ENCODE measurements at places on chromosomes 13 and 19. TPM values are rescaled to one million over a fixed set of nuclear protein-coding genes. Genes with fewer than 3 reads are reported as not detected.

GRCh38 chr13:91747186-91747585 is 348.8 kb downstream of the GPC5 start:
- no peak overlapping the region for H3K27ac ChIP-seq
- no peaks in the 10 kb centered on the region for H3K4me1 ChIP-seq
- H3K4me3 ChIP-seq, result no peak overlapping the region

- H3K27me3 ChIP-seq, result no peaks in the 10 kb centered on the region
- H3K36me3 ChIP-seq, result no peaks in the 10 kb centered on the region
- DNase-seq, result no peak
These were observed 1306.0 kb upstream of the SLC10A2 start for GRCh38 chr13:104372095-104372655.

DNA sequence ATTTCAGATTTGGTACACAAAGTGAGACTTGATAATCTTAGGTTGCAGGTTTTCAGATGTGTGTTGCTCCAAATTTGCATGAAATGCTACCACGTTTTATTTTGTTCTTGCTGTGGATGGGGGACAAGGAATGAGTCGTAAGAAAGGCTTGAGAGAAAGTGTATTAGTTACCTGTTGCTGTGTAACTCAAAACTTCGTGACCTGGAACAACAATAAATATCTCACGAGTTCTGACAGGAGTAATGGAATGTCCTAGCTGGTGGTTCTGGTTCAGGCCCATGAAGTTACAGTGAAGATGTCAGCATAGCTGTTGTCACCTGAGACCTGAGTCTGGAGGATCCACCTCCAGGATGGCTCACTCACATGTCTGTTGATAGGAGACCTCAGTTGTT is 1.2 kb downstream of the ZNF8 start:
- peak overlapping the region; percentile 95 for H3K4me3 ChIP-seq
- no peaks in the 10 kb centered on the region for H3K27me3 ChIP-seq
- peaks cover 7% of the 10 kb centered on the region for H3K4me1 ChIP-seq
- DNase-seq, result no peak

GRCh38 chr19:10631874-10632273 is 6.5 kb downstream of the SLC44A2 start:
- DNase-seq, result no peak
- no peaks in the 10 kb centered on the region for H3K27me3 ChIP-seq
- no peak overlapping the region for H3K27ac ChIP-seq
- H3K4me3 ChIP-seq, result no peak overlapping the region

DNA sequence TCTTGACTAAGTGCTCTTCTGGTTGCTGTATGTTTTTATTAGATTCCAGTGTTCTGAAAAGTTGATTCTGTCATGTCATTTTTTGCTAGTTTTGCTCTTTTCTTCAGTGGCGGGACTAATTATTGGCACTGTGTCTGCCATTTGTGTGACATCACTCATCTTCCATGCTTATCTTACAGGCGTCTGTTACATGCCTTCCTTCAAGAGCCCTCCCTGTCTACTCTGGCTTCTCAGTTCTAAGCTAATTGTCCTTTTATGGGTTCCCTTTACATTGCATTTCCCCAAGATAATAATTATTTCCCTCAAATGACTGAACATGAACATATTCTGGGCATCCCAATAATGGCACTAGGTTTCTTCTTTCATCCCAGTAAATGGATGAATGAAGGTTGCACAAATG is 459.1 kb downstream of the DCT start:
- no peak for DNase-seq
- no peak overlapping the region for H3K27ac ChIP-seq
- H3K36me3 ChIP-seq, result no peaks in the 10 kb centered on the region
- H3K4me3 ChIP-seq, result no peak overlapping the region
- H3K4me1 ChIP-seq, result no peaks in the 10 kb centered on the region

- peaks cover 7% of the 10 kb centered on the region for H3K4me1 ChIP-seq
- peaks cover 2% of the 10 kb centered on the region for H3K27me3 ChIP-seq
- DNase-seq, result no peak
- no peak overlapping the region for H3K4me3 ChIP-seq
- H3K36me3 ChIP-seq, result no peaks in the 10 kb centered on the region
These were observed 1.2 kb upstream of the NKPD1 start for GRCh38 chr19:45161738-45162607.

GRCh38 chr19:29579308-29579910 is 26.7 kb upstream of the POP4 start:
- H3K27ac ChIP-seq, result no peak overlapping the region
- H3K36me3 ChIP-seq, result no peaks in the 10 kb centered on the region
- H3K4me1 ChIP-seq, result peaks cover 7% of the 10 kb centered on the region
- DNase-seq, result no peak

- H3K4me1 ChIP-seq, result no peaks in the 10 kb centered on the region
- no peak for DNase-seq
- H3K36me3 ChIP-seq, result no peaks in the 10 kb centered on the region
- no peak overlapping the region for H3K4me3 ChIP-seq
- H3K27ac ChIP-seq, result no peak overlapping the region
These were observed 19.2 kb downstream of the SIGLEC8 start for GRCh38 chr19:51439021-51439465.

DNA sequence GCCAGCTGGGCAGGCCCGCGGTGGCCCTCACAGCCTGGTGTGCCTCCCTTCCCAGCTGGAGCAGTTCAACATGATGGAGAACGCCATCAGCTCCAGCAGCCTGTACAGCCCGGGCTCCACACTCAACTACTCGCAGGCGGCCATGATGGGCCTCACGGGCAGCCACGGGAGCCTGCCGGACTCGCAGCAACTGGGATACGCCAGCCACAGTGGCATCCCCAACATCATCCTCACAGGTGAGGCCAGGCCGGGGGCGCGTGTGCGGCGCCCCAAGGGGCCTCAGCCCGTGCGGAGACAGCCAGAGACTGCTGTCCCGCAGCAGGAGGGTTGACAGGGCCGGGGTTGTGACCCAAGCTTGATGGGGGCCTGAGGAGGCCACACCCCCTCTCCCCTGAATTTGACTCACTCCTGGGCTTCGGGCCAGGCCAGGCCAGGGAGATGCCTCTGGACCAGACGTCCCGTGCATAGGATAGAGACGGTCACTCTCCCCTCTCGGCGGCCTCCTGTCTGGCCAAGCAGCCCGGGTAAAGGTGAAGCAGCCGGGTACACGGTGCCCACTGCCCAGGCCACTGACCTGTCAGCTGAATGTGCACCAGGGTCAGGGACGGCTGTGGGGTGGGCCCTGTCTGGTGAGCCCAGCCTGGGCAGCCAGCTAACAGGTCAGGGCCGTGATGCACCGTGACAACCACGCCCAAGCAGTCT is 15.4 kb downstream of the COMP start:
- H3K27ac ChIP-seq, result no peak overlapping the region
- H3K27me3 ChIP-seq, result peaks cover 6% of the 10 kb centered on the region
- no peak overlapping the region for H3K4me3 ChIP-seq

DNA sequence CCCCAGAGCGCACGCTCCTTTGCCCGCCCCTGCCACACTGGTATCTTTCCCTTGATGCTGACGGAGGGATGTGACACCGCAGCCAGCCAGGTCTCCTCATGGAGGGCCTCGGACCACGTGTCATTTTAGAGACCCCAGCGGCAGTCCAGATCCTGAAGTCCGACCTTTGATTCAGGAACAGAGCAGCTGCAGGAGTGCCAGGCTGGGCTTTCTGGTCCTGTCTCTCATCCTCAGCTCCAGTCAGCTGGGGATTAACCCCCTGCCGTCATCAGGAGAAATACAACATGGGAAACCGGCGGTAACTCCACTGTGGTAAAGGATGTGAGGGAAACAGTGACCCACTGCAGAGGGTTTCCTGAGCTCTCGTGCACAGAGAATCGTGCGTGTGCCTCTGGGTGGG is 140.6 kb downstream of the SIPA1L3 start:
- peak overlapping the region; percentile 13 for H3K27ac ChIP-seq
- peaks cover 25% of the 10 kb centered on the region for H3K4me1 ChIP-seq
- H3K4me3 ChIP-seq, result no peak overlapping the region
- no peaks in the 10 kb centered on the region for H3K36me3 ChIP-seq
- DNase-seq, result no peak

DNA sequence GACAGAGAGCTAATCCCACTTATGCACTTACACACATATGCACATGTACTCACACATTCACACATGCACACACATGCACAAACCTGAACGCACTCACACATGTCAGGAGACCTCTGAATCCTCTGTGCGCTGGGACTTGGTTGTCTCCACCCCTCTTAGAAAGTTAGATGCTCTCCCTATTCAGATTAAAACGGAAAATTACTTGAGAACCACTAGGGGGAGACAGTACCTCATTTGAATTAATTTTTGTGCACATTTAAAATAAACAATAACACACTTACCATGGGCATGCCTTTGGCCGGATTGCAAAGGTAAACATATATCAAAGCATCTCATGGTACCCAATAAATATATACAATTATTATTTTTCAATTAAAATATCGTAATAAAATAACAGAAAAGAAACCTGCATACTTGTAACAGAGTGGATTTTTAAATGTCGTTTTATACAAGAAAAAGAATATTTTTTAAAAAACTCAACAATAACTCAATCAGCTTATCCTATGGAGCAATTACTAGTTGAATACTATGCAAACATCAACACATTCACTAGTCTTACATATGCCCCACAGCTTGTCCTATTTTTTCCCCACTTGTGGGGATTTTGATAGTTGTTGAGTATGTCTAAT is 9.5 kb upstream of the LILRB4 start:
- no peak overlapping the region for H3K4me3 ChIP-seq
- no peaks in the 10 kb centered on the region for H3K4me1 ChIP-seq
- DNase-seq, result peak; percentile 1
- no peak overlapping the region for H3K27ac ChIP-seq
- no peaks in the 10 kb centered on the region for H3K27me3 ChIP-seq

Gene POLR2I
- total RNA-seq, result 57.4 TPM

Gene ZNF546
- 3.0 TPM for total RNA-seq

Gene CCNE1
- total RNA-seq, result 8.8 TPM

Gene KLK14
- total RNA-seq, result 0.31 TPM

All from astrocyte (in vitro differentiated cells and primary cell).